ENCODE measurements at places on chromosomes 3 and 15. TPM values are rescaled to one million over a fixed set of nuclear protein-coding genes. Genes with fewer than 3 reads are reported as not detected.

LRRC31 gene
- total RNA-seq, result not detected

CHRFAM7A gene
- total RNA-seq, result 3.9 TPM

CCR9 gene
- not detected for total RNA-seq

CPA3 gene
- total RNA-seq, result not detected

RARB gene
- total RNA-seq, result 1.2 TPM

XCR1 gene
- not detected for total RNA-seq

GPR87 gene
- not detected for total RNA-seq

PDE12 gene
- total RNA-seq, result 17.1 TPM

MFSD1 gene
- 26.6 TPM for total RNA-seq

FOXL2NB gene
- 0.15 TPM for total RNA-seq

MYO1E gene
- 7.9 TPM for total RNA-seq

CAMK2N2 gene
- total RNA-seq, result 14.8 TPM

XYLB gene
- 2.6 TPM for total RNA-seq

PEX11A gene
- 1.1 TPM for total RNA-seq

SUSD5 gene
- 2.0 TPM for total RNA-seq

C3orf70 gene
- 44.5 TPM for total RNA-seq
